CD4-positive, alpha-beta T cell (primary cell): ENCODE measurements at places on chromosomes 3 and 15. TPM values are rescaled to one million over a fixed set of nuclear protein-coding genes. Genes with fewer than 3 reads are reported as not detected.

- peaks cover 15% of the 10 kb centered on the region for H3K4me1 ChIP-seq
- no peak overlapping the region for H3K27ac ChIP-seq
- H3K27me3 ChIP-seq, result peaks cover 17% of the 10 kb centered on the region
- no peak for DNase-seq
These were observed 128.2 kb upstream of the HES1 start for GRCh38 chr3:194007592-194008337.

- no peak overlapping the region for H3K27ac ChIP-seq
- H3K36me3 ChIP-seq, result no peaks in the 10 kb centered on the region
- no peak for DNase-seq
- no peak overlapping the region for H3K4me3 ChIP-seq
These were observed 123.1 kb downstream of the RYR3 start for GRCh38 chr15:33433821-33434220.

GRCh38 chr3:73893089-73893488, 268.3 kb upstream of the PDZRN3 start:
- H3K27ac ChIP-seq, result no peak overlapping the region
- no peak overlapping the region for H3K4me3 ChIP-seq
- H3K27me3 ChIP-seq, result no peaks in the 10 kb centered on the region
- H3K36me3 ChIP-seq, result no peaks in the 10 kb centered on the region
- no peak for DNase-seq

GRCh38 chr15:90159213-90159612, 41.9 kb upstream of the SEMA4B start:
- peaks cover 10% of the 10 kb centered on the region for H3K4me1 ChIP-seq
- no peaks in the 10 kb centered on the region for H3K27me3 ChIP-seq
- H3K4me3 ChIP-seq, result no peak overlapping the region
- H3K36me3 ChIP-seq, result no peaks in the 10 kb centered on the region

- peaks cover 31% of the 10 kb centered on the region for H3K4me1 ChIP-seq
- H3K27ac ChIP-seq, result no peak overlapping the region
- H3K27me3 ChIP-seq, result no peaks in the 10 kb centered on the region
These were observed 619 bp upstream of the CMTM8 start for GRCh38 chr3:32237670-32238452.

- H3K4me3 ChIP-seq, result no peak overlapping the region
- no peaks in the 10 kb centered on the region for H3K27me3 ChIP-seq
- H3K4me1 ChIP-seq, result no peaks in the 10 kb centered on the region
These were observed 88.1 kb downstream of the MAGI1 start for GRCh38 chr3:65950340-65951326.

DNA sequence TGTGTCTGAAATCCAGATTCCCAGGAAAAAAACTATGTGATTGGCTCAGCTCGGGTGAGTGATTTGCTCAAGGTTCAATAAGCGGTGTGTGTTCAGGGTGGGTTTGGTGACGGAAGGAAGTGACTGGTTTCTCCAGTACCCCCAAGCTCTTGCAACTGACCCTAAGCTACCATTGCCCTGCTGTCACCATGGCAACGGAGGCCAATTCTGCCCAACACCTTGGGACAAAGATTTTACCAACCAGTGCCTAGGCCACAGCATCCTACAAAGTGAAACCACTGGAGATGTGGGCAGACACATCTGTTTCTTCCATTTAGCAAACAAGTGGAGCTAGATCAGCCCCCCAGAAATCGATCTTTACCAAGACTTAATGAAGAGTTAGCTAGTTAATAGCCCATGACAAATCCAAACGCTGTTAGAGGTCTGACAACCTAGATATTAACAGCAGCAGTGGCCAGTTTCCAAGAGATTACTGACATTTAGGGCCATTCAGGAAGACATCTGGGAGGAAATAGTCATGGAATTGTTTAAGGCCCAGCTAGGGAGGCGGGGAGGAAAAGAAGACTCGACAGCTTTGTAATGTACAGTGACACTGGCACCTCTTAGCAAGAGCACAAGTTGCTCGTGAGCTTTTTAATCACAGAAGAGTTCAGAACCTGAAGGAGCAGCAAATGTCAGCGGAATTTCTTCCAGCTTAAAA, 195.9 kb downstream of the SLCO3A1 start:
- H3K4me1 ChIP-seq, result no peaks in the 10 kb centered on the region
- H3K36me3 ChIP-seq, result no peaks in the 10 kb centered on the region
- no peak for DNase-seq
- no peak overlapping the region for H3K27ac ChIP-seq

DNA sequence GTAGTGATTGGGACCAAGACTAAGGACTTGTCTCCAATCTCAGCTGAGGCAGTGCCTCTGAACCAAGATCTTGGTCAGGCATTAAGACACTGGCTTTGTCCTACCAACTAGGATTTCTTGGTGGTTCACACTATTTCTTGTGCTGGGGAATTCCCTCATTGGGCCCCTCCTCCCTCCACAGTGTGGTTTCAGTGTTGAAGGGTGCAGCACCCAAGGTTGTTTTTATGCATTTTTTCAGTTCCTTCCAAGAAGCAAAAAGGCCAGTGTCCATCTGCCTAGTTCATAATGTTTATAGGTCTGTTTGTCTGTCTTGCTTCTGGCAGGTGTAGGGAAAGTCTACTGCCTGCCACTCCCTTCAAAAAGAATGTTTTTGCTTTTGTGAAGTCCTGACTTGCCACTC, 10.6 kb upstream of the ITPKA start:
- no peak for DNase-seq
- peaks cover 20% of the 10 kb centered on the region for H3K4me1 ChIP-seq
- H3K27ac ChIP-seq, result peak overlapping the region; percentile 20
- H3K4me3 ChIP-seq, result peak overlapping the region; percentile 11

- no peak for DNase-seq
- H3K27ac ChIP-seq, result no peak overlapping the region
- H3K4me3 ChIP-seq, result no peak overlapping the region
- no peaks in the 10 kb centered on the region for H3K27me3 ChIP-seq
These were observed 92.4 kb downstream of the GHSR start for GRCh38 chr3:172355836-172356235.

GRCh38 chr15:87549296-87549695, 707.2 kb downstream of the NTRK3 start:
- no peak overlapping the region for H3K4me3 ChIP-seq
- no peaks in the 10 kb centered on the region for H3K27me3 ChIP-seq
- no peaks in the 10 kb centered on the region for H3K4me1 ChIP-seq
- H3K36me3 ChIP-seq, result no peaks in the 10 kb centered on the region
- H3K27ac ChIP-seq, result no peak overlapping the region

DNA sequence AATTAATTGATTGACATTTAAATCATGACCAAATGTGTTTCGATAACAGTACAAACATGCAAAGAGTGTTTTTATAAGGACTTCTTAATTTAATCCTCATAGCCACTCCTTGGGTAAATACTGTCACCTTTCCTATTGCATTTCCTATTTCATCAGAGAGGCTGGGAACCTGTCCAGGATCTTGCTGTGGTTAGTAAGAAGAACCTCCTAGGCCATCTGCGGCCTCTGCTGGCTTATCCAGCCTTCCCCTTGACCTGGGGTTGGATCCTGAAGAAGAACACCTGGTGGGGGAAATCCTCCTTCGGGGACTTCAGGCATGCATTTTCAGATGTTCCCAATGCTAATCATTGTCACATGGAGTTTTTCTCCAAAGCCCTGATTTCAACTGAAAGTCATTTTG, 25.5 kb downstream of the GLDN start:
- H3K36me3 ChIP-seq, result no peaks in the 10 kb centered on the region
- no peak for DNase-seq
- no peak overlapping the region for H3K4me3 ChIP-seq
- no peak overlapping the region for H3K27ac ChIP-seq
- no peaks in the 10 kb centered on the region for H3K27me3 ChIP-seq
- no peaks in the 10 kb centered on the region for H3K4me1 ChIP-seq

- H3K4me1 ChIP-seq, result peaks cover 31% of the 10 kb centered on the region
- DNase-seq, result no peak
- no peak overlapping the region for H3K4me3 ChIP-seq
- H3K27me3 ChIP-seq, result no peaks in the 10 kb centered on the region
- no peaks in the 10 kb centered on the region for H3K36me3 ChIP-seq
These were observed 138.9 kb downstream of the IGF1R start for GRCh38 chr15:98787194-98787593.

GRCh38 chr15:31513178-31513577, 186.5 kb downstream of the KLF13 start:
- peaks cover 8% of the 10 kb centered on the region for H3K4me1 ChIP-seq
- no peak overlapping the region for H3K4me3 ChIP-seq
- H3K27me3 ChIP-seq, result peaks cover 3% of the 10 kb centered on the region
- no peak overlapping the region for H3K27ac ChIP-seq

- H3K36me3 ChIP-seq, result no peaks in the 10 kb centered on the region
- H3K4me1 ChIP-seq, result peaks cover 5% of the 10 kb centered on the region
- peaks cover 12% of the 10 kb centered on the region for H3K27me3 ChIP-seq
- DNase-seq, result no peak
- no peak overlapping the region for H3K4me3 ChIP-seq
These were observed 2.2 kb upstream of the KY start for GRCh38 chr3:134652886-134653630.

DNA sequence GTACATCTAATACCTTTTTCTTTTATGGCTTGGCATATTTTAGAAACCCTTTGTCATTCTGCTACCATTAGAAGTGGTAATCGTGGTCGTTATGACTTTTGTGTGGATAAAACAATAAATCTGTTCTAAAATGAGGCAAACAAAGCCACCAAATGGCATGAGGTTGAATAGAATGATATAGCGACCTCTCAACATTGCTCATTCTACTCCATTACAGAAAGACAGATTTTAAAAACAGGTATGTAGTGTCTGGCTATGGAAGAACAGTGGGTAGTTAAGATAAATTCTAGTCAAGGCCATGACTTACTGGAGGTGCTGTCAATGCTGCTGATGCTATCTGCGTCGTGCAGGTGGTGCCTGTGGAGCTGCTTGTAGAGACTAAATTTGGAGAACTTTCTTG, 123.2 kb downstream of the PLD1 start:
- H3K4me1 ChIP-seq, result no peaks in the 10 kb centered on the region
- no peak for DNase-seq
- H3K27ac ChIP-seq, result no peak overlapping the region
- H3K27me3 ChIP-seq, result no peaks in the 10 kb centered on the region
- H3K36me3 ChIP-seq, result no peaks in the 10 kb centered on the region

GRCh38 chr3:23303601-23304217, 100.6 kb downstream of the UBE2E2 start:
- no peak overlapping the region for H3K4me3 ChIP-seq
- no peaks in the 10 kb centered on the region for H3K4me1 ChIP-seq
- DNase-seq, result no peak
- no peaks in the 10 kb centered on the region for H3K27me3 ChIP-seq
- no peak overlapping the region for H3K27ac ChIP-seq

DNA sequence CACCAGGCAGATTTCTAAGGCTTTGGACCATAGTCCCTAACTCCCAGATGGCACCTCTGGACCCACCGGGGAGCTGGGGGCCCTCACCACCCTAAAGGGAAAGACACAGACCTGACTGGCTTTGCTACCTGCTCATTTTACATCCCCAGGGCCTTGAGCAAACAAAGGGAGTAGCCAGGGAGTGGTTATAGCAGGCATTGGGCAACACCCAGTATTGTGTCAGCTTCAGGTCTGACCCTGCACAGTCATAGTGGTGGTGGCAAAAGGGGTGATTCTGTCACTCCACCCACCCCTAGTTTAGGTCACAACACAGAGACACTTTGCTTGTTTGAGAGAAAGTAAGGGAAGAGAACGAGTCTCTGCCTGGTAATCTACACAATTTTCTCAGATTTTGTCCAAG, 352.5 kb downstream of the DIPK2A start:
- DNase-seq, result no peak
- no peaks in the 10 kb centered on the region for H3K4me1 ChIP-seq
- H3K27ac ChIP-seq, result no peak overlapping the region
- no peak overlapping the region for H3K4me3 ChIP-seq

GRCh38 chr3:49727924-49728361, 4.2 kb upstream of the GMPPB start:
- no peak overlapping the region for H3K27ac ChIP-seq
- peaks cover 41% of the 10 kb centered on the region for H3K36me3 ChIP-seq
- no peak overlapping the region for H3K4me3 ChIP-seq
- no peaks in the 10 kb centered on the region for H3K27me3 ChIP-seq
- H3K4me1 ChIP-seq, result peaks cover 16% of the 10 kb centered on the region
- no peak for DNase-seq

GRCh38 chr3:179526989-179527391, 35.7 kb upstream of the ACTL6A start:
- DNase-seq, result no peak
- H3K27ac ChIP-seq, result no peak overlapping the region
- H3K4me3 ChIP-seq, result no peak overlapping the region
- no peaks in the 10 kb centered on the region for H3K27me3 ChIP-seq

DNA sequence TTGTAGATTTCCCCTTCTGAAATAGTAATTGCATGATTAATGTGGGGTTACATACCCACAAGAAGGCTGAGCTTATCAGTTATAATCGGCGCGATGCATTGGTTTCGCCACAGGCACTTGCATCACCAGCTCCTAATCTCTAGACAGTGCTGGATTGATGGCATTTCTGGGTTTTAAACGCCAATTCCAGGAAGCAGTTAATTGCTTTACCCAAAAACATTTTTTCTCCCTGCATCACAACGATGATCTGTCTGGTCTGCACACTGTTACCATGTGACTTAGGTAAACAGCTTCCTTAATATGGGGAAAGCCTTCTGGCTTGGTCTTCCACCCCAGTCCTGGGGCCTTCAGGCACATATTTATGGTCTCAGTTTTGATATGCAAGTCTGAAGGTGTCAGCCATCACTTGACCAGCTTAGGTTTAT, 70.0 kb upstream of the HEG1 start:
- no peak overlapping the region for H3K4me3 ChIP-seq
- peaks cover 13% of the 10 kb centered on the region for H3K4me1 ChIP-seq
- H3K27me3 ChIP-seq, result no peaks in the 10 kb centered on the region
- no peak for DNase-seq

DNA sequence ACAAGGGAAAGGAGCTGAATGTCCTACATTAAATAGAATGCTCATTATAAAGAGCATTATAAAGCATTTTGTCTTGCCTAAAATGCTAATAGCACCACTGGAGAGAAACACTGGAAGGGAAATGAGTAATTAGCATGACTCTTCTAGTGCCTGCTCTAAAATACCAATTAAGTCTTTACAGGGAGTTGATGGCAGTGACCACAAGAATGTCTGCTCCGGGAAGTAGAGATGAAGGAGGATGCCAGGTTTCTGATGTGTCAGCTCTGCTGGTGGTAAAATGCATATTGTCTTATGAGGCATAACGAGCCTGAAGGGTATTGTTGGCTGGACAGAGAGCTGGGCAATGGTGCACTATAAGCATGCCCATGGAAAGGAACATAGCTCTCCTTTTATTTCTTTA, 49.5 kb downstream of the MYLK start:
- no peaks in the 10 kb centered on the region for H3K36me3 ChIP-seq
- no peaks in the 10 kb centered on the region for H3K4me1 ChIP-seq
- peaks cover 2% of the 10 kb centered on the region for H3K27me3 ChIP-seq
- no peak overlapping the region for H3K27ac ChIP-seq

CEP19 gene
- 0.64 TPM for total RNA-seq

GOLGA8G gene
- not detected for total RNA-seq

RAD18 gene
- 9.6 TPM for total RNA-seq

CCDC50 gene
- total RNA-seq, result 16.7 TPM

LRRC34 gene
- 0.22 TPM for total RNA-seq

ALDH1A3 gene
- not detected for total RNA-seq

RLBP1 gene
- not detected for total RNA-seq

BDH1 gene
- total RNA-seq, result 22.2 TPM

TASOR gene
- total RNA-seq, result 37.6 TPM
